ENCODE measurements at places on chromosomes 5 and 9. TPM values are rescaled to one million over a fixed set of nuclear protein-coding genes. Genes with fewer than 3 reads are reported as not detected.

DNA sequence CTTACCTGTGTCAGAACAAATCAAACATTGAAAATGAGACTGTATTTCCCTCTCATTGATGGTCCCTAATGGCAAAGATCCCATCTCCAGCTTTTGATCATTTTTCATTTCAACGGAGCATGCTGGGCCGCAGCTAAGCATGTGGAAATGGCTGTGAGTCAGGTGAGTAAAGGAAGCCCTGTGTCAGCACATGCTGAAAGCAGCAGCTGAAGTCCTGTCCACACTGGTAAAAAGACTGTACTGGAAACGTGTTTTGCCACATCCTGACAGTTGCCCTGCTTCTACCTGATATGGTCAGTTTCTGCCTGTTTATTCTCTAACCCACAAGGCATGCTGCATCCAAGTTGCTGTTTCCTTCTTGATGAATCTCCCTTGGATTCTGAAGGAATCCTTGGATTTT lies 330.1 kb downstream of the EFNA5 start:
- no peak overlapping the region for H3K4me3 ChIP-seq
- H3K4me1 ChIP-seq: no peaks in the 10 kb centered on the region
- no peak for DNase-seq
- no peak overlapping the region for H3K27ac ChIP-seq
- no peaks in the 10 kb centered on the region for H3K36me3 ChIP-seq
- H3K27me3 ChIP-seq: no peaks in the 10 kb centered on the region

DNA sequence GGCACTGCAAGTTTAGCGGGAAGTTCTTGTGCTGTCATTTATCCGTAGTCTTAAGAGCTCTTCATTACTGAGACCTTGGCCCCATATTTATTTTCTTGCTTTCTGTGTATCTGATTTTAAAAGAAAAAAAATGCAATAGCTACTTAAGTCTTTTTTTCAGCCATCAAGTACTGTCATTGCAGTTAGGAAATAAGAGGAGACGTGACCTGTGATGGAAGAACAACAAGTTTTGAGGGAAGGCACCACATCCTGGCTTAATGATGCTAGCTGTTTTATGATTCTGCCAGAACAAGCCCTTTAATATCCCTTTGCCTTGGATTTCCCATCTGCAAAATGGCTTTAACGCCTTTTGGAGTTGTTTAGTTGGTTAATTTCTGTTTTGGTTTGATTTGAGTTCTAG lies 3.8 kb downstream of the RGMB start:
- H3K27ac ChIP-seq: no peak overlapping the region
- H3K27me3 ChIP-seq: no peaks in the 10 kb centered on the region
- no peak overlapping the region for H3K4me3 ChIP-seq
- no peaks in the 10 kb centered on the region for H3K36me3 ChIP-seq
- no peak for DNase-seq

DNA sequence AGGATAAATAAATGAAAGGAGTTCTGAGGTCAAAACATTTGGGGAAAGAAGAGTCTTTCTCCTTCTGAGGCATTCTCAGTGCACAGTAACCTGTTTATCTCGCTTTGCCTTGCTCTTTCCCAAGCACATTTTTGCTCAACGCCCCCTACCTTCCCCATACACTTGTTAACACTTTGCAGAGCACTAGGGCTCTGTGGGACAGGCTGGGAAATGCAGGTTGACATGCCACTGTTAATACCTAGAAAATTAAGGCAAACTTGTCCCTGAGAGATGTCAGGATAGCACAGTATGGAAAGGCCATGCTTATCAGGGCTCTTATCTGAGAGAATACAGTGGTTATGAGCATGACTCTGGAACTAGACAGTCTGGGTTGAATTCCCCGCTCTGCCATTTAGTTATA lies 152.0 kb downstream of the DOCK8 start:
- H3K36me3 ChIP-seq: no peaks in the 10 kb centered on the region
- H3K4me3 ChIP-seq: no peak overlapping the region
- H3K27ac ChIP-seq: no peak overlapping the region
- no peaks in the 10 kb centered on the region for H3K27me3 ChIP-seq
- no peak for DNase-seq
- H3K4me1 ChIP-seq: no peaks in the 10 kb centered on the region

- no peak for DNase-seq
- H3K4me3 ChIP-seq: no peak overlapping the region
- H3K27ac ChIP-seq: no peak overlapping the region
- no peaks in the 10 kb centered on the region for H3K4me1 ChIP-seq
- H3K27me3 ChIP-seq: no peaks in the 10 kb centered on the region
- no peaks in the 10 kb centered on the region for H3K36me3 ChIP-seq
Observed at GRCh38 chr5:88049737-88050136, 218.9 kb downstream of the TMEM161B start.

DNA sequence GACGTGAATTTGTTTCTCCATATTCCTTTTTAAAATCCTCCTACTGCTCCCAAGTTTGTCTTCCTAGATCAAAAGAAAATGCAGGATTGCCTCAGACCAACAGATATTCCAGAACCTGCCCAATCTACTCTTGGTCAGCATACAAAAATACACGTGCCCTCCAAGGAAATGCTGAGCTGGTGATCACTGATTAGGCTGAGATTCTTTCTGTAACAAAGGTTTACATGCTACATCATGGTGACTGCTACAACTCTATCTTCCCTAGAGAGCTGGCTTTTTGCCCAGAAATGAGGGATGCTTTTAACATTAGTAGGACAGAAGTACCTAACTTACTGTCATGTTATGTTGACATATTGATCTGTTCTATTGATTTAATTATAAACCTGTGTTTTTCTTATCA lies 35.5 kb downstream of the OR2Y1 start:
- H3K27me3 ChIP-seq: no peaks in the 10 kb centered on the region
- H3K4me1 ChIP-seq: no peaks in the 10 kb centered on the region
- no peak for DNase-seq
- H3K4me3 ChIP-seq: no peak overlapping the region
- no peaks in the 10 kb centered on the region for H3K36me3 ChIP-seq
- H3K27ac ChIP-seq: no peak overlapping the region

- H3K27me3 ChIP-seq: no peaks in the 10 kb centered on the region
- no peak overlapping the region for H3K4me3 ChIP-seq
- H3K4me1 ChIP-seq: no peaks in the 10 kb centered on the region
- no peaks in the 10 kb centered on the region for H3K36me3 ChIP-seq
Observed at GRCh38 chr5:96207420-96207819, 225.6 kb downstream of the PCSK1 start.

DNA sequence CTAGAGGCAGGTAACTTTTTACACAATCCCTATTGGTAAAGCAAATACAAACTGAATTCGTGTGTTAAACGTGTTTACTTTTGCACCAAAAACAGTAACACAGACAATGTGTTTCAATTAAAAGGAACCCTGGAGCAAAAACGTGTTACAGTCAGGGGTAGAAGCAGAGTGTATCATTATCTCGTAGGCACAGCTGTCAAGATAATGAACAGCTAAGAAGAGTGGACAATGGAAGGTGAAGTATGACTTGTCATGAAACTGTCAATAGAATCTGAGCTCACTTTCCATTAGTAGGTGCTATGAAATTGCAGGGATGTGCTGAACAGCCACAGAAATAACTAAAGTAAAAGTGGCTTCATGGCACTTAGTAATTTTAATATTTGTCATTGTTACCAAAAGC lies 1229.8 kb upstream of the WWC1 start:
- H3K4me1 ChIP-seq: no peaks in the 10 kb centered on the region
- no peak overlapping the region for H3K4me3 ChIP-seq
- no peaks in the 10 kb centered on the region for H3K36me3 ChIP-seq
- DNase-seq: no peak
- no peak overlapping the region for H3K27ac ChIP-seq
- no peaks in the 10 kb centered on the region for H3K27me3 ChIP-seq

DNA sequence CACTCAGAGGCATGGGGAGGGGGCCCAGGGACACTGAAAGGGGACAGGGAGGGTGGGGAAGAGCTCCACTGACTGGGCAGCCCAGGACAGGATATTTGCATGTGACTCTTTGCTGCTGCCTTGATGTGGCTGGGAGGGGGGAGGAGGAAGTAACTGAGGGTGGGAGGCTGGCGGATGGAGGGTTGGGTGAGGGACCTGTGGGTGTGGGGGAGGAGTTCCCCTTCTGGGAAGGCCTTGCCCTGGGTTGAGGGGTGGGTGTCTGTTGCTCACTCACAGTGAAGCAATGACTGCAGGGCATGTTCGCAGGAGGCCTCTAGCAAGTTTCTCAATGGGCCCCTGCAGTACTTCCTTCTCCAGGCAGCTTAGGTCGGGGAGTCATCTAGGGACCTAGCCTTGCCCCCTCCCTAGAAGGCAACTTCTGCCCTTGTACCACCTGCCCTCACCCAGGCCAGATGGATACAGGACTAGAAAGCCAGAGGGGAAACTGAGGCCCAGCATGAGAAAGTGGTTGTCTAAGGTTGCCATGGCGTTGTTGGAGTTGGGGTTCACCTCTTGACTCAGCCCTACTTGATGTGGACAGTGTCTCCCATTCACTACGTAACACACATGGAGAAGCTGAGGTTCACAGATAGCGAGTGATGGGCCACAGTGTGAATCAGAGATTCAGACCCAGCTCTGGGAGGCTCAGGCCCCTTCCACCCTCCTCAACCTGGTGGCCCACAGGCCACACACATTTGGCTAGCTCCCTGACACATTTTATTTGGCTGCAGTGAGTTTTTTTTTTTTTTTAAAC lies 3.0 kb downstream of the GRK6 start:
- H3K36me3 ChIP-seq: peaks cover 40% of the 10 kb centered on the region
- H3K27me3 ChIP-seq: no peaks in the 10 kb centered on the region
- H3K4me3 ChIP-seq: no peak overlapping the region
- DNase-seq: no peak

Gene SLC25A2
- 0.67 TPM for total RNA-seq

- H3K36me3 ChIP-seq: no peaks in the 10 kb centered on the region
- H3K4me1 ChIP-seq: no peaks in the 10 kb centered on the region
- no peak for DNase-seq
- H3K27me3 ChIP-seq: no peaks in the 10 kb centered on the region
- no peak overlapping the region for H3K27ac ChIP-seq
Observed at GRCh38 chr5:171707442-171707792, 78.2 kb upstream of the SMIM23 start.

- no peak overlapping the region for H3K27ac ChIP-seq
- no peaks in the 10 kb centered on the region for H3K36me3 ChIP-seq
- no peaks in the 10 kb centered on the region for H3K27me3 ChIP-seq
- no peak for DNase-seq
- H3K4me1 ChIP-seq: no peaks in the 10 kb centered on the region
- H3K4me3 ChIP-seq: no peak overlapping the region
Observed at GRCh38 chr9:126116351-126117157, 210.1 kb upstream of the MVB12B start.

DNA sequence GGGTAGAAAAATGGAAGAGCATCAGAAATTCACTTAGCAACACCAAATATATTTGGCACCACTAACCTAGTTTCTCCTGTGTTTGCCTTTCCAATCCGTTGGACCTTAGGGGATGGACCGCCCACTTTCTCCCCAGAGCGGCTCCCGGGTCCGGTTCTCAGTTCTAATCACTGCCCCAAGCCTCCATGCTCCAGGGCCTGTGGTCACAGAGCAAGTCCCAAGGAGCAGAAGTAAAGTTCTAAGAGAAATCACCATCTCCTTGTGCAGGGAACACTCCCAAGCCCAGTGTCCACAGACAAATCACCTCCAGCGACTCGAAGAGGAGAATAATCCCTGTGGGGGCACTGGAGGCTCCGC lies 728 bp upstream of the SLC1A1 start:
- H3K36me3 ChIP-seq: no peaks in the 10 kb centered on the region
- peak; percentile 31 for DNase-seq
- peak overlapping the region; percentile 75 for H3K27ac ChIP-seq
- H3K4me1 ChIP-seq: peaks cover 12% of the 10 kb centered on the region
- H3K27me3 ChIP-seq: peaks cover 2% of the 10 kb centered on the region

Gene ADAMTS2
- 23.9 TPM for total RNA-seq

Gene PAPPA
- total RNA-seq: 0.89 TPM

Gene CTSV
- total RNA-seq: 0.67 TPM

DNA sequence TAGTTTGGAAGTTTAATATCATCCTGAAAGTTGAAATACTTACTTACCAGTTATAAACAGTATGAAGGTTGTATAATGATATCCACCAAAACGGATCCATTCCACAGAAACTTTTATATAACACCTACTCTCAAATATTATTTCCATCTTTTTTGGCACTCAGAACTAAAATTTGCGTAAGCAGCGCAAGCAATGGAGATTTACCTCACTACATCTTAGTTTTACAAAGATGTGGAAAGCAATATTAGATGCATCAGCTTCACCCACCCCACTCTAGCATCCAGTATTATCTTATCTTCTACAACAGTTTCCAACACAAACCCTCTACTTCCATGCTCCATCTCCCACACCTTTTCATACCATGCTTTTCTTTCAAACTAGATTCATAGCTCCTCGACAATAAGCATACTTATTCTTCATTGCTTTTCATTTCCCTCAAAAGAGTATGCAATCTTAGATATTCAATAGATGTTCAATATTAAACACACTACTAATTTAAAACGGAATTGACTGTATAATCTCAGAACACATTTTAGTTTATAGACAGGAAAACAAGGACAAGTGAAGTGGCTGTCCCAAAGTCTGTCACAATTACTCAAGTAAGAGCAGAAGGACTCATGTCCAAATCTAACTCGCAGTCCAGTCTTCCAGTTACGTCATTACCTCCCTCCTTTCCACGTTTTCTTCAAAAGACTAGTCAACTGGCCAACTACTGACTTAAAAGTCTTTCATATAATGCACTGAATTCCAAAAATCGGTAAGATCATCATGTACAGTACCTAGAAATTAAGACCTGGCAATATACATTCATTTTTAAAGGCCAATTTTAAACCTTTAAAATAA lies 2.2 kb downstream of the PPP2CA start:
- peak overlapping the region; percentile 100 for H3K27ac ChIP-seq
- H3K4me1 ChIP-seq: peaks cover 52% of the 10 kb centered on the region
- no peaks in the 10 kb centered on the region for H3K36me3 ChIP-seq
- no peaks in the 10 kb centered on the region for H3K27me3 ChIP-seq
- H3K4me3 ChIP-seq: peak overlapping the region; percentile 93
- DNase-seq: no peak

DNA sequence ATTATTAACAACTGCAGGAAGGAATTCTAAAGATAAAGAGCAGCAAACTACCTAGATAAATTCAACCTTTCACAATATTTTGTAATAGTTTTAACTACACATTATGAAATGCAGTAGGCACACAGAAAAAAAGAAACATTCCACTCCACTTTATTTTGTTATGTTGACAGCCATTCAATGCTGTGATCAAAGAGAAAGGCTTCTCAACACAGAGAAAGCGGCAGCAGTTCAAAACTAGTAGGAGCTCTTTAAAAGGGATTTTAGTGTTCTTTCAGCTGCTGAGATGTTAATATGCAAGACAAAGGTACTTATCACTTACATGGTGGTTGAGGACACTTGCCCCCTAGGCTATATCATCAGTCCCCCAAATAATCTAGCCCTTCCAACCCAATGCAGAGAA lies 11.6 kb downstream of the CEMIP2 start:
- no peak for DNase-seq
- H3K27me3 ChIP-seq: no peaks in the 10 kb centered on the region
- H3K27ac ChIP-seq: no peak overlapping the region
- no peaks in the 10 kb centered on the region for H3K36me3 ChIP-seq
- peaks cover 26% of the 10 kb centered on the region for H3K4me1 ChIP-seq

Gene TAS2R1
- total RNA-seq: not detected

DNA sequence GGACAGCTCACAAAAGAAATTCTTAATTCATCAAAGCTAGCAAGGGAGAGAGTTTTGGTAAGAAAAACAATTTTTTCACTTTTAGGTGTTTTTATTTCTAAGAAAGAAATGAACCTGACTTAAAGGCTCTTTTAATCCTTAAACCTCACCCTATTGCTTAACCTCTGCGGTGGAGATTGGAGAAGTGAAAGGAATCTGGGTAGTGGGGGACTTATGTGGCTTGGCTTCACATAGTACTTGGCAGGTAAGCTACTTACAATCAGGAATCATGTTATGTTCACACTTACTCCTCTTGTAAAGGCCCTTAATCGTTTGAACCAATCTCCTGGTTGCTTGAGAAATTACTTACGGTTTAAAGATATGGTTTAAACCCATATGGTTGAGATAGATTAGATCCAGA lies 104.8 kb downstream of the ISOC1 start:
- no peak overlapping the region for H3K4me3 ChIP-seq
- H3K27me3 ChIP-seq: no peaks in the 10 kb centered on the region
- H3K27ac ChIP-seq: no peak overlapping the region
- H3K36me3 ChIP-seq: no peaks in the 10 kb centered on the region

Gene GNA14
- total RNA-seq: 14.8 TPM

All from upper lobe of left lung (tissue), 6 donors.